Progenitor cell of endocrine pancreas (in vitro differentiated cells): ENCODE measurements at places on chromosomes 11 and 22.

DNA sequence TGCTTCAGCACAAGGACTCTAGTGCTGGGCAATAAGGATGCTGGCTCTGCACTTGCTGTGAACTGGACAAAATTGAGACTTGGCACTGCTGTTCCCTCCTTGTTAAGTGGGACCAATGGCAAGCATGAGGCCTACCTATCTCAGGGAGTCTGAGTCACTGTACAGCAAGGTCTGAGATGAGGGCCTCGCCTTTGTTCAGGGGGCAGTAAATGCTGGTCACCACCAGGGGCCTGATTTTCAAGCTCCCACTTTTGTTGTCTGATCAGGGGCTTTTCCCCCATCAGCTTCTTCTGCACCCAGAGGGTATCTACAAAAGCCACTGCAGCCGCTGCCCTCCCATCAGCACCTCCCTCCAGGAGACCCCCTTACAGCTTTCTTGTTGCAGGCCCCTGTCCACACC, 22.8 kb downstream of the DHCR7 start:
- no peak for DNase-seq

GRCh38 chr11:73950869-73951710, at the start of gene DNAJB13:
Gene DNAJB13, plus strand, starts transcription at chr11:73951026. Its CDS starts 44 bp downstream, at chr11:73951070.
- DNase-seq: peak; percentile 34

DNA sequence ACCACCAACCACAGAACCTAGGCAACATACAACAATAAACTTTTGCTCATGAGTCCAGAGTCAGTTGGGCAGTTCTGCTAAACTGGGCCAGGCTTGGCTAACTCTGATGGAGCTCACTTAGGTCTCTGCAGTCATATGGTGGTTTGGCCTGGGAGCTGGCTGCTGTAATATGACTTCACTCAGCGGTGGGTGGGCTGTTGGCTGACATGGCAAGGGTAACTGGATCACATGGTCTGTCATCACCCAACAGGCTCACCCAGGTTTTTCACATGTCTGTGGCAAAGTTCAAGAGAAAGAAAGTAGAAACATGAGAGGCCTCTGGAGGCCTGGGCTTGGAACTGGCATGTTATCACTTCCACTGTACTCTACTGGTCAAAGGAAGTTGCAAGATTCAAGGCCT, 43.2 kb upstream of the CLMP start:
- no peak for DNase-seq

GRCh38 chr11:100827934-100828661, 141.0 kb downstream of the ARHGAP42 start:
- peak; percentile 24 for DNase-seq

GRCh38 chr11:68536706-68537105, 76.2 kb downstream of the PPP6R3 start:
- no peak for DNase-seq

GRCh38 chr22:38454353-38455075, 485 bp downstream of the KCNJ4 start:
- DNase-seq: no peak

GRCh38 chr11:111000400-111001080, 245.0 kb upstream of the POU2AF2 start:
- DNase-seq: no peak

DNA sequence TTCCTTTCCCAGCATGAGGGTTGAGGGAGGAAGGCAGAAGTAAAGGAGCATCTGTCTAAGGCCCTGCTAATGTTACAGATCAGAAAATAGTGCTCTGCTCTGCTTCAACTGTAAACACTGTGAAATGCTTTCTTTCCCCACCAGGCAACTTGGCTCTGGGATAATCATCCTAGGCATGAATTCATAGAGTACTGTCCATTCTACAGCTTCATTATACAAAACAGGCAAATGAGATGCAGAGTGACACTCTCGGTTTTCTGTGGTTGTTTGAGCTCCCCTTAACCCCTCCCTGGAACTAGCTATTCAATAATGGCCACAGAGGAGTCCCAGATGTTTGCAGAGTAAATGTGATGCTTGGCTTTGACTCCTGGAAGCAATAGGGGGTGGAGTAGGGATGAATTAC, 184.3 kb upstream of the CTSC start:
- no peak for DNase-seq

- DNase-seq: no peak
Measured at GRCh38 chr11:6611092-6611962, 689 bp downstream of the TAF10 start.

DNA sequence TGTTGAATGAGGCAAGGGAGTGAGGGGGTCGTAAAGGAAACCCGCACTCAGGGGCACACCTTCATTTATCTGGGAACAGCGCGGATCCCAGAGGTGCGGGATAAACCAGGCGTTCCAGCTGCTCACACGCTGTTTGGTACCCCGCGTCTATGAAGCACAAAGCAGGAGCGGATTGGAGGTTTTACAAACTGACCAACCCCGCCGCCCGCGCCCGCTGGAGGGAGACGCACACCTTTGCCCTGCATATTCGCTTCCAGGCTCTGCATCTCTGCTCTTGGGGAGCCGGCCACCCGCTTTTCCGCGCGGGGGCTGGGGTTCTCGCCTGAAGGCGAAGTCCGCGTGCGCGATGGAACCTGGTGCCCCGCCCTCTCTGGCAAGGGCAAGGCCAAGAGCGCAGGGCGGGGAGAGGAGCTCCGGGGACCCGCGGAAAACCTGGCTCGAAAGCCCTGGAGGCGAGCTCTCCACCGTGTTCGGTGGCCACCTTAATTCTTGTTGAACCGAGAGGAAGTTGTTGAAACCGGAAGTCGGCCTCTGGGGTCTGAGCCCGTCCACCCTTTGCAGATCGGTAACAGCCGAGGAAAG, 6.8 kb upstream of the ALX4 start:
- no peak for DNase-seq

GRCh38 chr11:8744423-8744822, 61.8 kb downstream of the RPL27A start:
- no peak for DNase-seq

GRCh38 chr11:1406571-1407485, 17.1 kb downstream of the BRSK2 start:
- no peak for DNase-seq

- no peak for DNase-seq
Measured at GRCh38 chr11:28504555-28505110, 396.4 kb downstream of the METTL15 start.

DNA sequence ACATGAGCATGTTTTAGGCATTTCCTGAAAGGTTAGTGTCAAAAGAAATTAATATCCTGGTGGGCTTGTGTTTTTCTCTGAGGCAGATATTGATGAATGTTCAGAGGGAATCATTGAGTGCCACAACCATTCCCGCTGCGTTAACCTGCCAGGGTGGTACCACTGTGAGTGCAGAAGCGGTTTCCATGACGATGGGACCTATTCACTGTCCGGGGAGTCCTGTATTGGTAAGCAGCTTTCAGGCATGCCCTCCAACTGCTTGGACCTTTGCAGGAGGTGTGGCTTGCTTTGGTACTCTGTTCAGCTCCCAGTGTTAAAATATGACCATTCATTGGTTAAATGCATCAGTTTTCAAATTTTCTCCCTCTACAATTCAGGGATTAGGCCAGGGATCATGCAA, 658.6 kb upstream of the ANO5 start:
- no peak for DNase-seq

DNA sequence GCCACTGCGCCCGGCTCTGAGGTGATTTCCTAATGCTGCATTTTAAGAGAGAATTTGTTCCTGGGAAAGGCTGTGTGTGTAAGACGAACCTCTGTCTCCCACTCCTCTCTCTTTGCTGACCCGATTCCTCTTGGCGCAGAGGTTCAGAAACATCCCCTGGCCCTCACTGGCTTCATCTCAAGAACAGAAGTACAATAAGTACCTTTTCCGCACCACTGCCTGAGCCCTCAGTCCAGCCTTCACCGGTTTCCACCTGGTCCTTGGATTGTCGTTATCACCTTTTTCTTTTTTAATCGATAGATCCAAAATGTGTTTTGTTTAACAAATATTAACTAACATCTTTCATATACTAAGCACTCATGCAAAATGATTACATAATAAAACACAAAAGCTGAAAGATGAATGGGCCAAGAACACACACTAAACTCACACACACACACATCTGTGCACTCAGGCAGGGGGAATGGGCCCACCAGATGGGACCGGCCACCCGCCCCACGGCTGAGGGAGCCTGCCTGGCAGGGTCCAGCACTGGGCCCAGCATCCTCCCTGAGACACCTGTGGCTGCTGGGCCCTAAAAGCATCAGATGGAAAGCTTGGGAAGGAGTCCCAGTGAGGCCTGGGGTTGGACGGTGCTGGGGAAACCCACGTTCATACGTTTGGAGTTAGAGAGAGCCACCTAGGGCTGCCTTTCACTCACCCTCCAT, 50.4 kb upstream of the A4GALT start:
- no peak for DNase-seq

DNA sequence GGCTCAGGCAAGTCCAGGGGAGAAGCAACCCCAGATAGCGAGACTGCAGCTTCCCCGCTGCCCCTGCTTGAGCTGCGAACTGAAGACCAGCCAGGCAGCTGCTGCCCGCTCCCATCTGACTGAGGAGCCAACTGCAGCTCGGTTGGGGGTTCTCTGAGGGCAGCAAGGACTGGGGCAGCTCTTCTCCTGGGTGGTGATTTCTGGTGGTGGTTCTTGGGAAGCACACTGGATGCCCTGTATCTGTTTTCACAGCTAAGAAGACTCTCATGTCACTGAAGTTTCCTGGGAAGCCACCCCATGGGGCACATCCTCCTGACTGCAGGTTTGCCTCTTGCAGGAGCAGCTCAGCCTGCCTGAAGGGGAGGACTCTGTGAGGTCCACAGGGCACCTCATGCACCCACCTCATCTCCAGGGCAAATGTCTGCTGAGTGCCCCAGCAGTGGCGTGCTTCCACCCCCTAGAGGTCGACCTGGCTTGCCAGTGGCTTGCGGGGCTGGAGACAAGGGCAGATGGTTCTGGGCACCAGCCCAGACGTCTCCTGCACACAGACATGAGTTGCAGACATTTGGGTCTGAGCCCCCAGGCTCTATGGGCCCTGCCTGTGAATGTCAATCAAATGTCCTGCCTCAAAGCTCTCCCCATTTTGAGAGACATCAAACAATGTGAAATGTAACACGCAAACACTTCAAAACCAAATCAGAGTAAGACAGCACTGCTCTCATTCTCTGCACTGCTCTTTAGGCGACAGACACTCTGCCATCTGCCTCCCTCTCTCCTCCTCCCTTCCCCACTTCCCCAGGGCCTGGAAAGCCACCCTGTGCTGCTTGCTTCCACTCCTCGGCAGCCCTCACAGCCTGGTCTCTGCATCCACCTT, 800.9 kb downstream of the BRD1 start:
- no peak for DNase-seq

- no peak for DNase-seq
Measured at GRCh38 chr11:88523386-88524071, 186.0 kb upstream of the CTSC start.

GRCh38 chr22:26097411-26097810, 71.9 kb upstream of the SEZ6L start:
- no peak for DNase-seq

DNA sequence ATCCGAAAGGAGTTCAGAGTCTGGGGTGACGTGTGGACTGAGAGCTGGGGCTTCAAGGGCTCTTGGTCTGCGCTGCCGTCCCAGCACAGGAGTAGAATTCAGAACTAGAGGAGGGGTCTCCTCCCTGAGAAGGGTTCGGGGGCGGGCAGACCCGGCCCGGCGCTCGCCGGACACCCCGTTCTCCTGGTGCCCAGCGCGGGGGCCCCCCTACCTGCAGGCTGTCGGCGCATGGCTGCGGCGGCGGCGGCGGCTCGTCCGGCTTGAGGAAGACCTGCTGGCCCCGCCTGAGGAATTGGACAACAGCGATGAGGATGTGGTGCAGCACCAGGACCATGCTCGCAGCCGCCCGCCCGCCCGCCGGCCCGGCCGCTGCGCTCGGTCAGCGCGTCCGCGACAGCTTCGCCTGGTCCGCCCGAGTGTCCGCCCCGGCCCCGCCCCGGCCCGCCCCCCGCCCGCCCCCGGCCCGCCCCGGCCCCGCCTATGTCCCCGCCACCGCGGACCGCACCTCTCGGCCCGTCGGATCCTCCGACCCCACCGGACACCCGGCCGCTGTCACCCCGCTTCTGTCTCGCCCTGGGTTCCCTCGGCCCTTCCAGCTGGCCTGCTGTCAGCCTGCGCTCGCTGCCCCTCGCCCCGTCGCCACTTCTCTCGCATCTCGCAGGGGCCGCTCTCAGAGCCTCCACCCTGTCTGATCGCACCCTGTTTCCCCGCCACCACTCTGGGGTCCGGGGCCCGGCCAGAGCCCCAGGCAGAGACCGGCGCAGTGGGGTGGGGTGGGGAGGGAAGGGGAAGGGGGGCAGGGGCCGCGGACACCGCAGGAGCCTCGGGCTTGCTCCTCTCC, 32.0 kb downstream of the PDE2A start:
- peak; percentile 24 for DNase-seq

DNA sequence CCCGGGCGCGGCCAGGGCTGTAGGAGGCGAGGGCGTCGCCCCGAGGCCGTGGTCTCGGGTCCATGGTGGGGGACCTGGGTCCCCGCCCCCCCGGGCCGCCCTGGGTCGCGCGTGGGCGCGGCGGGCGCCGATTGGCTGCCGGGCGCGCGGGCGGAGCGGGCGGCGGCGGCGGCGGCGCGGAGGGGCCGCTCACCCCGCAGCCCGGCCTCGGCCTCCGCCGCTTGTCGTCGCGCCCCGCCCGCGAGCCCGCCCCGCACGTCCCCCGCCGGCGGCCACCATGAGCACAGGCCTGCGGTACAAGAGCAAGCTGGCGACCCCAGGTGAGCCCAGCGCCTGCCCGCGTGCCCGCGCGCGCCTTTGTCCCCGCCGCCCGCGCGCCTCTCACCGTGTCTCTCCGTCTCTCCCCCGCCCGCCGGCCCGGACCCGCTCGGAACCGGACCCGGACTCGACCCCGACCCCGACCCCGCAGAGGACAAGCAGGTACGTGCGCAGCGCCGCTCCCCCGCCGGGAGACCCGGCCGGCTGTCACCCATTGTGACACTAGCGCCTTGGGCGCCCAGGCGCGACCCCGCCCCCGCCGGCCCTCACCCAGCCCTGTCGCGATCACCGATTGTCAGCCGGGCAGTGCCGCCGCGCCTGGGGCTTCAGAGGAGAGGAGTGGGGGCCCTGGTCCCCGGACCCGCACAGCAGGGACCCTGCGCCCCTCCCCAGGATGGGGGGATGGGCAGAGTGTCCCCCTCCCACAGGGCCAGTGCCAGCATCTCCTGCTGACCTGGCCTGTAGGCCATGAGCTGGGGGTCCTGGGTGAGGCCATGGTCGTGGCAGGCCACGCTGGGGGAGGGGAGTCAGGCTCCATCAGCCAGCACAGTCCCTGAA, at the start of gene SEPTIN5:
Gene SEPTIN5 (plus strand): TSS at position 192 of the 876 bp plus-strand sequence. CDS start 86 bp downstream, at position 278.
- no peak for DNase-seq

DNA sequence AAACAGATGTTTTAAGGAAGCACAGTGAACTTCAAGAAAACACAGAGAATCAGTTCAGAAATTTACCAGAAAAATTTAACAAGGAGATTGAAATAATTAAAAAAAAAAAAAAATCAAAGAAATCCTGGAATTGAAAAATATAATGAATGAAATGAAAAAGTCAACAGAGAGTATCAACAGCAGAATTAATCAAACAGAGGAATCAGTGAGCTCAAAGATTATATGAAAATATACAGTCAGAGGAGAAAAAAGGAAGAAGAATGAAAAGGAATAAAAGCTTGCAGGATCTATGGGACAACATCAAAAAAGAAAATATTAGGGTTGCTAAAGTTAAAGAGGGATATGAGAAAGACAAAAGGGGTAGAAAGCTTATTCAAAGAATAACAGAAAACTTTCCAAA, 82.3 kb downstream of the XRRA1 start:
- no peak for DNase-seq

- DNase-seq: no peak
Measured at GRCh38 chr11:63534895-63535461, 1.6 kb upstream of the PLAAT4 start.

- no peak for DNase-seq
Measured at GRCh38 chr11:76368490-76368889, 12.4 kb downstream of the THAP12 start.
